ENCODE measurements at places on chromosomes 7 and 10.

DNA sequence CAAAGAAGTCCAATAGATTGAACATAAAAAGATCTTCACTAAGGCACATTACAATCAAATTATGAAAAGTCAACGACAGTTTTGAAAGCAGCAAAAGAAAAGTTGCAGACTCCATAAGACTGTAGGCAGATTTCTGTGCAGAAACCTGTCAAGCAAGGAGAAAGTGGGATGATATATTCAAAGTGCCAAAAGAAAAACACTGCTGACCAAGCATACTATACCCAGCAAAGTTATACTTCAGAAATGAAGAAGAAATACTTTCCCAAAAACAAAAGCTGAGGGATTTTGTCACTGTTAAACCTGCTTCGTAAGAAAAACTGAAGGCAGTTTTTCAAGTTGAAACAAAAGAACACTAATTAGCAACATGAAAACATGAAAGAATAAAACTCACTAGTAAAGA is 145.5 kb downstream of the ZEB1 start:
- DNase-seq: no peak

- DNase-seq: no peak
Observed at GRCh38 chr10:92408017-92408361, 117.0 kb downstream of the MARCHF5 start.

DNA sequence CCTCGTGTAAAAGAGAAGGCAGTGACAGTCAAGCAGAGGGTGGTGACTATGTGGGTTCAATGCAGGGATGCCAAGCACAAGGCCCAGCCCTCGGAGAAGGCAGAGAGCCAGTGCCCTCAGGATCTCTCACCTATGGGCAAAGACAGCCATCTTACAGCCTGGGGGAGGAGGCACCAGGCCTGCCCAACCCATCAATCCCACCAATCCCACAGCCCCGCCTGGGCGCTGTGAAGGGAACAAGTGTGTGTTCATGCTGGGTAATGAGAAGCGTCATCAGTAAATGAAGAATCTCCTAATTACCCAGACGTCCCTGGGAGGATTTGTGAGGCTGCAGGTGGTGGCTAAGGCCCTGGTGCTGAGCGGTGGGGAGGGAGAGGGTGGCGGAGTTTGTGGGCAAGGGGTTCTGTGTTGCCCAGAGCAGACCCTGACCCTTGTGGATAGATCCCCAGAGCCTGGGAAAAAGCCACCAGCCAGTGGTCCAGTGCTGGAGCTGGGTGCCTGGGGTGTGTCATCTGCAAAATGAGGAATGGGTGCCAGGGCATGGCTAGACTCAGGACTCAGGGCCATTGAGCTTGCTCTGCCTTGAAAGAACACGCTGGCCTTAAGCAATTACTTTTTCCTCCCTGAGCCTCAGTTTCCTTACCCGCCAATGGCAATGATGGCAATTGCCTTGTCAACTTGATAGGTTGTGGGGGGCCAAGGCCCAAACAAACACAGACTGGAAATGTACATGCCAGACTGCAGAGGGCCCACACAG is 128.1 kb upstream of the UNC5B start:
- no peak for DNase-seq

GRCh38 chr10:3067118-3067858 is at the start of gene PFKP:
PFKP (plus strand) TSS chr10:3067548; CDS start chr10:3067596, 48 bp downstream.
- DNase-seq: peak; percentile 48

GRCh38 chr10:70649526-70649925 is 22.8 kb upstream of the ADAMTS14 start:
- no peak for DNase-seq

GRCh38 chr10:78328592-78329404 is 295.1 kb downstream of the RPS24 start:
- no peak for DNase-seq

DNA sequence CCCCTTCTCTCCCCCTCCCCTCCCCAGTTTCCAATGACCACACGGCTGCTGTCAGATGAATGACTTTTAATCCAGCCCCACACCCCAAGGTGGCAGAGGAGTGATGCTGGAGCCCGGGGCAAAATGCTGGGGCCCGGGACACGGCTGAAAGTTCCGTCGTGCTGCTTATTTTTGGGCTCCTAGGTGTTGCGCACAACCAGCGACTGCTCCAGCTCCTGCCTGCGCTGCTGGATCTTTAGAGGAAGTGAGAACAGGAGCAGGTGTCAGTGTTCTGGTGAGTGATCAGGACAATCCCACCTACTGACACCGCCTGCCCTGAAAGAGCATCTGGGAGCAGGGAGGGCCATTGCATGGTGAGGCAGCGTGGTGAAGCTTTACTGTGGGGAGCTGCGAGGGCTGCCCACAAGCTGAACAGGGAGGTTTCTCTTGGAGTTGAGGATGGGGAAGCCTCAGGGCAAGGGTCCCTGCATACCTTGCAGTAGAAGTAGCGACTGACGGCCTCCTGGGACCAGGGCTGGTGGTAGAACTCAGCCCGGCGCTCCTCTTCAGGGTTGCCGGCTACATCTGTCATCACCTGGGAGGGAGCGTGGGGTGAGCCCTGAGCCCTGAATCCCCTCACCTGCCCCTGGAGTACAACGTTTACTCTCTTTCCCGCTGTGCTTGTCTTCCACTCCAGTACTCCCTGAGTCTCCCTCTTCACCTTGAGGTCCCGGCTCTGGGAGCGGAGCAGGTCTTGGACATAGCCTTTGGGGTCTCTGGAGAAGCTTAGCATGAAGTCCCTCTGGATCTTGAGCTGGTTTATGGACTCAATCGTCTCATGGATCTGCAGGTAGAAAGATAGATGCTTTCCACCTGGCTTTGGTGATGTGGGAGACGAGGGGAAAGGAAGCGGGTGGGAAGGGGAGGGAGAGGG is 6.9 kb downstream of the CHPF2 start:
- DNase-seq: no peak

DNA sequence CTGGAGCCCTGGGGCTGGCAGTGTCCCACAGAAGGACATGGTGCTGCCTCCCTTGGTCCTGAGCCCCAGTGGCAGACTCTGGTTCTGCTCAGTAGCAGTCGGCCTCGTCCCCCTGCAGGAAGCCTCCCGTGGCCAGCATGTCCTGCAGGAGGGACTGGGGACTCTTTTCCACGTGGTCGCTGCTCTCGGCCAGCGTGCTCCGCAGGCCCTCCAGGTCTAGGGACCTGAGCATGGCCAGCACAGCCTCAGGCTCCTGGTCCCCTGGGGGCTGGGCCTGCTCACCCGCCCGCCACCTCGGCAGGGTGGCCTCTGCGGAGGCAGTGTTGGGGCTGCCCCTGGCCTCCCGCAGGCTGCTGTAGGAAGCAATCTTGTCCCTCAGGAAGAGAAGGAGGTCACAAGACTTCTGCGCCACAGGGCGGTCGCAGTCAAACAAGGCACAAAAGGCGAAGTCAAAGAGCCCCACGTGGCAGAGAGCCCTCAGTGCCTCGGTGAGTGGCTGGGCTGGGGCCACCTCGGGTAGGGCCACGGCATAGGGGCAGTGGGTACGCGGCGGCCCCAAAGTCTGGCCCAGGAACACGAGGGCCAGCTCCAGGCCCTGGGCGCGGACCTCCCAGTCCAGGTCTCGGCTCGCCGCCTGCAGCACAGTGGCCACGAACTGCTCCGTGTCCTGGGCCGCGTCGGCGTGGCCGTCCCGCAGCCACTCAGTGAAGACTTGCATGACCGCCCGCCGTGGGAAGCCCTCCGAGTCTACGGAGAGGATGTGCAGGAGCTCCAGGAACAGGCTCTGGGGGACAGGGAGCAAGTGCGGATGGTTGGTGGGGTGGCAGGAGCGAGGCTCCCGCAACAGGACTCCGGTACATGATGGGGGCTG is 17.1 kb downstream of the BRAT1 start:
- no peak for DNase-seq

DNA sequence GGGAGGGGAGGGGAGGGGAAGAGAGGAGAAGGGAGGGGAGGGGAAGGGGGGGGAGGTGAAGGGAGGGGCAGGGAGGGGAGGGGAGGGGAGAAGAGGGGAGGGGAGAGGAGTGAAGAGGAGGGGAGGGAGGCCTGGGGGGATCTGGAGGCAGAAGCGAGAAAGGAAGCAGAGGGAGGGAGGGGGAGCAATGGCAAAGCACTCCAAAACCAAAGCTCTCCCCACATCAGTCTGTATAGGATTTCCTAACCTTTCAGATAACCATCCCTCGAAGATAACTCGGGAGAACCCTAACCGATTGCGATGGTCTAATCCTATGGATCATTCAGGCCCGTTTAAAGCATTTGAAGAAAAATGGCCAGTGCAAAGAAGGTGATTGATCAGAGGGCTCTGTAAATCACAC is 19.0 kb downstream of the EBF3 start:
- DNase-seq: no peak

- no peak for DNase-seq
Observed at GRCh38 chr10:92790440-92790839, 57.9 kb upstream of the EXOC6 start.

- no peak for DNase-seq
Observed at GRCh38 chr10:93437086-93437945, 44.8 kb downstream of the MYOF start.

DNA sequence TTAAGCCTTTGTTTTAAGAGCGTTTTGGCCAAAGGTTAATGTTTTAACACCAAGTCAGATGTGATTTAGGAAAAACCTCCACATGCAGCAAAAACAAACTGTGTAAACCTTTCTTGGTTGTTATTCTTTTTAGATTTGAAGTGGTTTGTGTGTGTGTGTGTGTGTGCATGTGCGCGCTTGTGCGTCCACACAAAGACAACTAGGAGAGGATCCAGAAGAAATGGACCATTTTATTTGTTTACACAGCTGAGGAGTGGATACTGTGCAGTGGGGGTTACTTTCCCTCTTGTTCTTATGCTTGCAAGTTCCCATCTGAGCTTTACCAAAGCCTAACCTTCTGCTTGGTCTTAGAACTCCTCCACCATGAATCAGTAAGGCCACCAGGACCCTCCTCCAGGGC is 20.0 kb downstream of the TCF7L2 start:
- DNase-seq: no peak

DNA sequence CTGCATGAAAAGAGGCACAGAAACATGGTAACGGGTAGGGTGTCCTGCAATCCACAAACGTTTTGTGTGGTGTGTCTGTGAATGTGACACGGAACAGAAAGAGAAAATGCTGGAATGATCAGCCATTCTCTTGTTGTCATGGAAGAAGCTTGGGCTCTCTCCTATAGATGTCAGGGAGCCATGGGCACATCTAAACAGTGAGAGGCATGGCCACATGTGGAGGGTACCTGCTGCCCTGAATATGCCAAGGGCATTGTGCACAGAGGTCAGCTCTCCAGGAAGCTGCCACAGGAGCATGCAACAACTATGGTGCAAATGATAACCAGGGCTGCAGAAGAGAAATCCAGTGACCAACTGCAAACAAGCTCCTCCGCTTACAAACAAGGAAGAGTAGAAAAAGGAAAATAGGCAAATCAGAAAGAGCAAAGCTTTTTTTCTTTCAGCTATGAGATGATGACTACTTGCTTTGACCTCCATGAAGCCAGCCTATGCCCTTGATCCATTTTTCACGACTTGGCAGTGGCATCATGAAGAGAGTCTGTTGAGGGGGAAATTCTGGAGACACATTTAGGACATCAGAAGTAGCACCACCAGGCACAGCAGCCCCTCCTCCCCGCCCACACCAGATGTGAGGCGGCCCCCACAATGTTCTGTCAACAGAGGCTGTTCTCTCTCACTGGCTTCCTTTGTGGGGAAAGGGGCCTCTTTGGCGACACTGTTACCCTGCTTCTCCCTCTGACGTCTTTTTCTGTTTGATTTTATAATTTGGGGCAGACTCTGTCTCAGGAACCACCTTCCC is 4.8 kb upstream of the PDE1C start:
- DNase-seq: no peak

- DNase-seq: no peak
Observed at GRCh38 chr7:44814919-44815318, 18.4 kb downstream of the PPIA start.

GRCh38 chr7:36264123-36264801 is 111.2 kb downstream of the EEPD1 start:
- DNase-seq: no peak

DNA sequence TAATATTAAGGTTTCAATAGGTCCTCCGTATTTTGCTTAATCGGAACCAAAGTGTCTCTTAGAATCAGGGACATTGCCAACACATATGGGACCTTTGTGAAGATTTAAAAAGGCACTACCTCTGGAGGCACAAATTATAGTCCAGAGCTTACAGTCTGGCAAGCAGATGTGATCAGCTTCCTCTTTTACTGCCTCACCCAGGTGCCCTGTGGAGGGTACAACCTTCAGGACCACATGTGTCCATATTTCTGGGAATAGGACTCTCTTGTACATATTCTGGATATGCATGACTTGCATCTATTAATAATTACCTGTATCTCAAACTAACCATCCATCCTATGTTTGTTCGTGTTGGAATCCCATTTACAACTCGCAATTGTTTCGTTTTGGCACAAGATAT is 60.0 kb downstream of the HGF start:
- DNase-seq: no peak

- no peak for DNase-seq
Observed at GRCh38 chr7:35549781-35550180, 145.2 kb downstream of the HERPUD2 start.

GRCh38 chr10:30420766-30421165 is 13.2 kb upstream of the MAP3K8 start:
- DNase-seq: no peak

DNA sequence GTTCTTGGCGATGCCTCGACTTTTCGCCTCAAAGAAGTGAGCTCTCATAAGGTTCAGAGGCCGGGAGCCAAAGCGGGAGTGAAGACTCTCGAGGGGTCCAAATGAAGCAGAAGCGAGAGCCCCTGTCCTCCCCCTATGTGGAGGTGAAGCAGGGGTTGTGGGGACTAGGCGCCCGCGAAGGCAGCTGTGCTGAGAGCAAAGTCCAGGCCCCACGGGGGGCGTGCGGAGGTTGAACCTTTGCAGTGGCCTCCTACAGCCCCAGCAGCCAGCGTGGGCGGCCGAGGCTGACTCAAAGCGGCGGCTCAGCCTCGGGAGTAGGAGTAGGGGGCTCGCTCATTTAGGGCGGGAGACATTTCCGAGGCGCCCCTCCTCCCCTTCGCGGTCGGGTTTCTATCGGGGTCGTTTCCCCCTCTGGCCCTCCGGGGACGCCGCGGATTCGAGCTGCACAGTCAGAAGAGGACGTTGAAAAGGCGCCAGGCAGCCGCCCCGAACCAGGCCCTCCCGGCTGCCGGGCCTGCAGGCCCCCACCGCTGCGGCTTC is 553 bp upstream of the ADD3 start:
- DNase-seq: no peak

- no peak for DNase-seq
Observed at GRCh38 chr10:69363666-69364065, 53.1 kb downstream of the TACR2 start.

DNA sequence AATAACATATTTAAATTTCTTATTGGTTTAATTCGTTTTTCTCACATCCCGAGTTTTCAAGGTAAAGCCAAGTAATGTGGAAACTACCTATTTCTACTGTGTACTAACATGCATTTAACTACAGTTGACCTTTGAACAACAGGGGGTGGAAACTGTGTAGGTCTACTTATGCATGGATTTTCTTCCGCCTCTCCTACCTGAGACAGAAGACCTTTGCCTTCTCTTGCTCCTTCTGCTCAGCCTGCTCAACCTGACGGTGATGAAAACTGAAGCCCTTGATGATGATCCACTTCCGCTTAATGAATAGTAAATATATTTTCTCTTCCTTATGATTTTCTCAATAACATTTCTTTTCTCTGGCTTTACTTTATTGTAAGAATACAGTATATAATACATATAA is 18.5 kb downstream of the MEOX2 start:
- no peak for DNase-seq

Measured in T-helper 9 cell (primary cell).